Inflammatory macrophage (primary cell): ENCODE measurements at places on chromosomes 3 and 15.

DNA sequence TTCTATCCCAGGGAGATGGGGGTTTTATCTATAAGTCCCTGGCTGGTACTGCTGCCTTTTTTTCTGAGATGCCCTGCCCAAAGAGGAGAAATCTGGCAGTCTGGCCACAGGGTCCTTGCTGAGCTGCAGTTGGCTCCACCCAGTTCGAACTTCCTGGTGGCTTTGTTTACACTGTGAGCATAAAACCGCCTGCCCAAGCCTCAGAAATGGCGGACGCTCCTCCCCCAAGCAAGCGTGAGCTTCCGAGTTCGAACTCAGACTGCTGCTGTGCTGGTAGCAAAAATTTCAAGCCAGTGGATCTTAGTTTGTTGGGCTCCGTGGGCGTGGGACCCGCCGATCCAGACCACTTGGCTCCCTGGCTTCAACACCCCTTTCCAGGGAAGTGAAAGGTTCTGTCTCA is 126.8 kb upstream of the SUCLG2 start:
- no peak for DNase-seq

- peak; percentile 87 for DNase-seq
Observed at GRCh38 chr15:89132611-89133507, 44.6 kb downstream of the ABHD2 start.

GRCh38 chr3:11335056-11335608 is 62.9 kb downstream of the ATG7 start:
- DNase-seq: peak; percentile 65

DNA sequence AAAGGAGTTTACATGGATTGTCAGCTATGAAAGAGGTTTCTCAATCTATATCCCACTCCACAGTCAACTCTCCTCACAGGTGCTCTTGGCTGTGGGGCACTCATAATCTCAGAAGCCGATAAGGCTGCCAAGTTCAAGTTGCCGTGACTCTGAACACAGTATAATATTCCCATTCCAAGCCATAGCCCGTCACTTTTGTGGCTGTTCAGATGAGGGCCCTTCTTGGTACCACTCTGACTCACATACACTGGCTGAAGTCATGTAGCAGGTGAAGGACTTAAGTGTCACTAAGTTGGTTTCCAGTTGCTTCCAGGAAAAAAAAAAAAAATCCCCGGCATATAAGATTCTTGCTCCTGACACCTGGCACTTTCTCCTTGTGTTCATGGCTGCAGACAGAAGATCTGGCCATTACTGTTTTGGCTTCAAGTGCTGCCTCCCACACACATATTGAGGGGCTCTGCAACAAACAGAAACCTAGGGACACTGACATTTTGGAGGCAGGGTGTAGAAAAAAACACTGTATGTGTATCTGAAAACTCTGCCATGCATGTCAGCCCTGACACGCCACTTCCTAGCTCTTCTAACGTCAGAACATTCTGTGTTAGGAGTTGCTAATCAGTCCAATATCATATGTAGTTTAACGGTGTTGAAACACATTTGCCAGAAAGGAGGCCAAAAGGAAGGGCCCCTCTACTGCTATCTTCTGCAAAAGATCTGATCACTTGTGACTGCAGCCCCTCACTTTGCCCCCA is 170.2 kb upstream of the ICE2 start:
- DNase-seq: no peak

GRCh38 chr3:4708230-4708629 is 215.1 kb downstream of the ITPR1 start:
- DNase-seq: no peak

DNA sequence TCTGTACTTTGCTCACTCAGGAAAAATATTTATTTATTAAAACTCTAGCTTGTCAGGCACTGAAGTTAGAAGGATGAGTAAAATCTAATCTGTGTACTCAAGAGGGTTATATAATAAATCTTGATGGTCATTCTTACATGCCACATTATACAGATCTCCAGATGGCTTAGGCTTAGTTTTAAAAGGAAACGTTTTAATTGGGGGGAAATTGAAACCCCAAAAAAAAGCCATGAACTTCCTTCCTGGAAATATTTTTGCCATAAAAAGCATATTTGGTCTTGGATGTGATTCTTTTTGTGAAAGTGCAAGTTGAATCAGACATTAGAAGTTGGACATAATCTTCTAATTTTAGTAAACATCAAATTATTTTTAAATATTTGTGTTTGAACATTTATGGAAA is 6.0 kb downstream of the SENP8 start:
- no peak for DNase-seq

DNA sequence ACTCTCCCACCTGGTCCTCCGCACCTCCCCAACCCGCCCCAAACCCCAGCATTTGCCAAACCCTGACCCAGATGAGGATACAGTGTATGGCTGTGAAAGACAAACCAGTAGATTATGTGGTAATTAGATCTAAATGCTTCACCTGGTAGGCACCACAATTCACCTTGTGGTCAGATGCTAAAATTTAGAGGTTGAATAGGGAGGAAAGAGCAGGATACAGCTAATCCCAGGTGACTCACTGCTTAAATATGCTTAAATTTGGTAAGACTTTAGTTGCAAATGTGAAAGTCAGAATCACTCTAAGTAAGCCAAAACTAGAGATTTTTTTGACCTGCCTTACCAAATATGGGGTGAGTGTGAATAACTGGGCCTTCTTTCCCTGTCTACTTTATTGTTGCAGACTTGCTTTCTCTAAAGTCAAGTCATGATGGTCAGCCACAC is 105.5 kb downstream of the MME start:
- DNase-seq: no peak

DNA sequence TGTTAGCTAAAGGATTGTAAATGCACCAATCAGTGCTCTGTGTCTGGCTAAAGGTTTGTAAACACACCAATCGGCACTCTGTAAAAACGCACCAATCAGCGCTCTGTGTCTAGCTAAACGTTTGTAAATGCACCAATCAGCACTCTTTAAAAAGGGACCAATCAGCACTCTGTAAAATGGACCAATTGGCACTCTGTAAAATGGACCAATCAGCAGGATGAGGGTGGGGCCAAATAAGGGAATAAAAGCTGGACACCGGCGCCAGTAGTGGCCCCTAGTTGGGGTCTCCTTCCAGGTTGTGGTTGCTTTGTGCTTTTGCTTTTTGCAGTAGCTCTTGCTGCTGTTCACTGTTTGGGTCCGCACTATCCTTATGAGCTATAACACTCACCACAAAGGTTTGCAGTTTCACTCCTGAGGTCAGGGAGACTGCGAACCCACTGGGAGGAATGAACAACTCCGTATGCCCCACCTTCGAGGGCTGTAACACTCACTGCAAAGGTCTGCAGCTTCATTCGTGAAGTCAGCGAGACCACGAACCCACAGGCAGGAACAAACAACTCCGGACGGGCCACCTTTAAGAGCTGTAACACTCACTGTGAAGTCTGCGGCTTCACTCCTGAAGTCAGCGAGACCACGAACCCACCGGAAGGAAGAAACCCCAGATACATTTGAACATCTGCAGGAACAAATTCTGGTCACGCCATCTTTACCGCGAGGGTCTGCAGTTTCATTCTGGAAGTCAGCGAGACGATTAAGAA is 1.1 kb upstream of the SUCLG2 start:
- DNase-seq: peak; percentile 49

GRCh38 chr3:123781138-123781537 is 103.0 kb downstream of the MYLK start:
- DNase-seq: no peak

GRCh38 chr3:184233127-184233843 is 3.9 kb downstream of the VWA5B2 start:
- DNase-seq: no peak

GRCh38 chr3:105526360-105527111 is 159.8 kb downstream of the ALCAM start:
- no peak for DNase-seq

GRCh38 chr15:89021224-89021623 is 67.0 kb upstream of the ABHD2 start:
- peak; percentile 51 for DNase-seq

DNA sequence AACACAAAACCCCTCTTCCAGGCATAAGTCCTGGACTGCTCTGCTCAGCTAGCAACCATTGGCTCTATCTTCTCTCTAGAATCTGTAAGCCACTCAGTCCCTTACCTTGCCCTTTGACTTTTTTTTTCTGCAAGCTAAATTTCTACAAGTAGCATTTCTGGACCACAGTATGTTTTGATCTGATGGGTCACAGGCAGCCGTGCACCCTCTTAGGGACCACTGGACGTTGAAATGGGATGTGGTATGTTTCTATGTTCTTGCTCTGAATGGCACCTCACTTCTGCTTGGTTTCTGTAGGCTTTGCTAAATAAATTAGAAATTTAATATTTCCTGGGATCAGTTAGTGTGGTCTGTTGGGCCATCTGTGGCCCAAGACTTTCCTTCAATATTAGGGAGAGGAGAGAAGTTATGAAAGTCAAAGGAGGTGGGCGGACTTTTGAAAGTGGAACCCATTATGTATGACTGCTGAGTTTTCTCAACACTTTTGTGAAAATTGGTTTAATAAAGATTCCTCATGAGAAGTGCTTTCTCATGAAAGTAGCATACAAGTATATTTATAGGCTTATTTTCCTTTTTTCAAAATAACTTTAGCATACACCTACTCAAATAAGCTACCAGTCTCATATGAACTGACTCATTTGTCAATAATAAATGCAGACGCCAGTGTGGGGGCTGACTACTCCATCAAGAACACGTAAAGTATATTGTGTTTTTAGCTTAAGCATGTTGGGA is 18.4 kb upstream of the TIPARP start:
- DNase-seq: peak; percentile 59

DNA sequence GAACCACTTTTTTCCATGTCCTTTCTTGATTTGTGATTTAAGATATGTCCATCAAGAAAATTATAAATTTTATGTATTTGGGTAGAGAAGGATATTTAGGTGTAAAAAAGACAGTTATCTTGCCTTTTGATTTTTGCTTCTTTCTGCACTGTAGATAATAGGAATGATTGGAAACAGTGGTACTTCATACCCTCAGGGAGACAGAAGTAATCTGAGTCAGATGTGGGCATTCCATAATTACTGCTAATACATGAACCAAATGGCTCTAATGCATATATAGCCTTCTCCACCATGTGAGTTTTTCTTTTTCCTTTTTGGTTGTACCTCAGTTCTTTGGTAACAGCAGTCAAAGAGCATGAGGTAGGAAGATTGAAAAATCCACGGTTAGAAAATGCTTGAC is 67.2 kb downstream of the RARB start:
- no peak for DNase-seq

GRCh38 chr3:101781166-101781565 is 2.2 kb downstream of the NXPE3 start:
- no peak for DNase-seq

GRCh38 chr3:155391551-155391958 is 98.1 kb upstream of the STRIT1 start:
- DNase-seq: no peak

- no peak for DNase-seq
Observed at GRCh38 chr3:21356402-21356801, 394.6 kb downstream of the ZNF385D start.

DNA sequence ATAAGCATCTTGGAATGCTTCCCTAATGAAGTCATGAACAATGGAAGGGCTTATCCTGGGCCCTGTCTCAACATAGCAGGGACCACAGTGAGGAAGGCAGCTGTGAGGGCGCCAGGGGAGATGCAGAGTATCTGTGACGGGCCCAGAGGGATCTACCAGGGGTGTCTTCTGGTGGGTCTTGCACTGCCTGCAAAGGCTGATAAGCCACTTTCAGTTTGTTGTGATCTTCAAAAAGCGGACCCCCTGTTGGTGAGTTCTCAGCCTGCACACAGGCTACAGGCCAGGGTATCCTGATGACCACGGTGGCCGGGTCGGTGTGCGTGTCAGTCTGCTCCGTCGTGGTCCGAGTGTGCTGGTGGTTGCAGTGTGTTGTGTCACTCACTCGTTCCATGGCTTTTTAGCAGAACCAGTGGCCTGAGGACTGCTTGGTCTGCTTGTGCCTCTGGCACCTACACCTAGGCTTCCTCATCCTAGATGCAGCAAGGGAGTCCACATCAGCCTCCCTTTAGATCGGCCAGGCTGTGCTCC is 46.8 kb downstream of the CHDH start:
- no peak for DNase-seq

DNA sequence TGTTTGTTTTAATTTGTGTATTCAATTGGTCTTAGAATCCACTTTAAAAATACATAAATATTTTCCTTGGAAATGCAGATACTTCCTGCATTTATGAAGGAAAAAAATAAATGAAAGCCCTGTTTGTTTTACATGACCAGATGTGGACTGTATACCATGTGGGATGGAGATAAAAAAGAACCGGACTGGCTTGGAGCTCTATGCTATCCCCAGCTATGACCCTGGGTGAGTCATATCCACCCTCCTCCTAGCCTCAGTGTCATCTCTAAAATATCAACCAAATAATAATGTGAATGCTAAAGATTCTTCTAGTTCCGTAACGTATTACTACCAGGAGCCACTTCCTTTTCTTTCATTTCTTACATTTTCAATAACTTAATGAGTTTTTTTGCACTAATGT is 44.5 kb upstream of the PDZRN3 start:
- no peak for DNase-seq

DNA sequence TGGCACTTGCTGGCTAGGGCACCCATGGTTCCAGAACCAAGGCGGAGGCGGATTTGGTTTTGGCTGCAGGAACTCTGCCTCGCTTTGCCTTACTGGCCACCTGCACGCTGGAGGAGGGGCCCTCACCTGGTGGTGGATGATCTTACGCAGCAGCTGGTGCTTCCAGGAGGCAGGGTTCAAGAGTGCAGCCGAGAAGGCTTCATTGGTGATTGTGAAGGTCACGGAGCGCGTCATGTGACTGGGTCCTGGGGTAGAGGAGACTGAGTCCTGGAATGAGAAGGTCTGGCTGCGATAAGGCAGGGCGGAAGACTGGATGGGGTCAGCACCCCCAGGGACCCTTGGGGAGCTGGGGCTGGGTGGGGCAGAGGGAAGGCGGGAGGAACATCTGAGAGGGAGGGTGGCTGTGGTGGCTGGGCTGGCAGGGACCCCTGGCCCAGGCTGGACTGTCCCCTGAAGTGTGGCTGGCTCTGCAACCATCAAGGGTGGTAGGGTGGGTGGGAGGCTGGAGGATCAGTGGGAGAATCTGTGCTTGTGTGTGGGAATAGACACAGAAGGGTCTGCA is 25.8 kb upstream of the GOLGA6C start:
- DNase-seq: no peak

GRCh38 chr3:161851941-161852566 is 355.4 kb downstream of the OTOL1 start:
- peak; percentile 10 for DNase-seq
